ENCODE measurements at places on chromosomes 5 and 9.

GRCh38 chr5:112921026-112921832 lies 798 bp downstream of the REEP5 start:
- peak; percentile 28 for DNase-seq

- no peak for DNase-seq
These were observed 78.5 kb upstream of the EPB41L4B start for GRCh38 chr9:109399258-109399767.

DNA sequence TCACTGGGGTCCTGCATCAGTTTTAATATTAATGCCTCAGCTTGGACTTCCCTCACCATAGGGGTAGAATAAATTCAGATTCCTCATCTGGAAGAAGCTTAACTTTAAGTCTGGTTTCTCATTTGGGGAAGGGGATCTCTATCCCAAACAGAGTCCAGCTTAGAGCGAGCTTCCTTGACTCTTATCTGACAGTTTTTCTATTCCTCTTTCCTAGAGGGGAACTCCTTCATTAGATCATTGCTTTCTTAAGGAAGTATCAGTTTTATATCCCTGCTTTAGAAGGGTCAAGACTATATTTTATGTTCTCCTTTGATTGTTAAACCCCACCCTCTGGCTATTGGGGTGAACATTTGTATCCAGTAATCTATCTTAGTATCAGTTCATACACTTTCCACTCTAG lies 24.2 kb upstream of the CDC42SE2 start:
- no peak for DNase-seq

GRCh38 chr5:174608631-174609097 lies 115.7 kb upstream of the MSX2 start:
- DNase-seq: no peak

DNA sequence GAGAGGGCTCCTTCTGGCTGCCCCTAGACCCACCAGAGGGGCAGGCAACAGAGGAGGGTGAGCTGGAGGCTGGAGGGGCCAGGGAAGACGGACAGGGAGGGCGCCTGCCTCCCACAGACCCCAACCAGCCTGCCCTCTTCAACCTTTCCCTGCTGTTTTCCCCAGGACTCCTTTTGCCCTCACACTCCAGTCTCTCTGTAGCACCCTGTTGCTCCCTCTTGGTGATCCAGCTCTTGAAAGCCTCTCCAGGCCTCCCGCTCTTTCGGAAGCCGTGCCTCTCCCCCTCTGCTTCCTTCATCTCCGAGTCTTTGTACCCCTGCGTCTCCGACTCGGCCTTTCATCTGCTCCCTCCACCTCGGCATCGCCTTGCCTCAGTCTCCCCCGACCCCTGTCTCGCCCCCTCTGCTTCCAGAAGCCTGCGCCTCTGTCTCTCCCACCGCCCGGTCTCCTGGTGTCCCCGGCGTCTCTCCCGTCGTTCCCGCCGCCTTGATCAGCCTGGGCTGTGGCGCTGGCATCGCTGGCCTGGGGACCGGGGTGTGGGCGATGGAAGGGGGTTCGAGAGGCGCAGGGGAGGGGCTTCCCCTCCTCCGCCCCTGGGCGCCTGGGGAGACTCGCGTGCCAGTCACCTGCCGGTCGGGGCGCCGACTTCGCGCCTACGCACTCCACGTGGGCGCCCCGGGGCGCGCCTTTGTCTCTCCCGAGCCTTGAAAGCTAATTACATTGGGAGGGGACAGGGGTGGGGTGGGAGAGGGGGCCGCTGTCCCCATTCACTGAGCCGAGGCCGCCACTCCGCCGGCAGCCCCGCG lies 5.3 kb upstream of the PRDM12 start:
- DNase-seq: no peak

DNA sequence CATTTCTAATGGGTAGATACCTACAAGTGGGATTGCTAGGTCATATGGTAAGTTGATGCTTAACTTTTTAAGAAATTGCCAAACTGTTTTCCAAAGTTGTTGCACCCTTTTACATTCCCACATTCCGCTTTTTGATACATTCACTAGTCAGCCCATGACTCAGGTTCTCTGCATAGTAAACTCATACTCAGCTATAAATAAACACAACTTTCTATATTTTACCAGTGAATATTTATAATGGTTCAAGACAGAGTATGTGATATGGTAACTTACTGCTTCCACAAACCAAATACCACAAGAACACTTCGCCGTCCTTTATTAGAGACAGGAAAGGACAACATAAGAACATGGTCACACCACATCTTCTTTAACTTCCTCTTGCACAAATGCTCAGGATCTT lies 54.0 kb downstream of the PLPP1 start:
- no peak for DNase-seq

DNA sequence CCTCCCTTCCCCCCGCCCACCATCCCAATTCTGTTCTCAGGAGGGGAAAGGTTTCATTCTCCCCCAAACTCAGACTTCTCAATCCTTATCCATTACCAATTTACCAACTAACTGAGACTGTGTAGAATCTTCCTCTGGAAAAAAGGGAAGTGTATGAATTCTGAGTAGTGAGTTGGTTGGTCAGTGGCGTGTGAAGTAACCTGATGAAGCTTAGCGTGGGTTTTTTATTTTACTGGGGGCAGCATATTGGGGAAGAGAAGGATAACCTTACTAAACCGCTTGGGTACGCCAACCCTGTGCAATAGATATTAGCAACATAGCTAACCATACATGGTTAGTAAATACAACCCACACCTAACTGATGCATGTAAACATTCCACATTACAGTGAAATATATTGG lies 1.1 kb upstream of the DNAJC21 start:
- no peak for DNase-seq

DNA sequence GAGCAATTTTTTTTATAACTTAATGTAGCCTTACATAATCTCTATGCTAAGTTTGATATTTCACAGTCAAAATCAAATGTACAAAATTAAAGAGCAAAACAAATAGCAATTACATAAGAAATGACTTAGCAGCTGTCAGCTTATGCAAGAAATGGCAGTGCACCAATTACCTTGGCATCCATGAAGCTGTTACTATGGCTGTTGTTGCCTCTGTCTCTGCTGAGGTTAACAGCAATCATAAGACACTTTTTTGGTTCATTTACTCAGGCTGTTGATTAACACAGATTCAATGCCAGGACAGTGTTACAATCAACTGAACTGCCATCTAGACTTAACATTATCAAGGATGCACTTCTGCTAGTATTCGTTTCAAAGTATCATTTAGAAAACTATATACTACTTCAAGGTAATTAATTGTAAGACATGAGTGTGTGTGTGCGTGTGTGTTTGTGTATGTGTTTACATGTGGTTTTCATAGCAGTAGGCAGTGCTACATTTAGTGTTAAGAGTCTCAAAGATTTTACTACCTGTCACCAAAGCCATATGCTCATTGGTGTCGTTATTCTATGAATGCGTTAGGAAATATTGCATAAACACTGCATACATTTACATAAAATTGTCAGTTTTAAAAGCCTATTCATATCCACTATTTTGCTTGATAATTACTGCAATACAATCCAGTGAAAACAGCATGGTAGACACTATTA lies 1084.2 kb upstream of the COX7C start:
- DNase-seq: no peak

DNA sequence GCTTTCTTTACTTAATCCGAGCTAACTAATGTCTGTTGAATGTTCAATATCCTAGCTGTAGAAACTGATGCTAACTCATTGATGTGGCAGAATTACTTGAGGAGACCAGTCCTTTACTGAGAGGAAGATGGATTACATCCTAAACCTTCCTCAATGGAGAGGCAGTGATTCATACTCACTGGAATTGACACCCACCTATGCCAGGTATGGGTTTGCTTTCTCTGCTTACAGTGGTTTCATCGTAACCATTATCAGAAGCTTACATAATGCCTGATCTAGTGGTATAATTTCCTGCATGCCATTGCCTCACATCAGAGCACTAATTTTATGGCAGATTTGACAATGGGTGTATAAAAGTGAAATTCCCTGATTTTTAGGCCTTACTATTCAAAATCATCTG lies 384.7 kb downstream of the ANXA1 start:
- DNase-seq: no peak

GRCh38 chr5:9619331-9620092 lies 10.6 kb downstream of the TAS2R1 start:
- no peak for DNase-seq

DNA sequence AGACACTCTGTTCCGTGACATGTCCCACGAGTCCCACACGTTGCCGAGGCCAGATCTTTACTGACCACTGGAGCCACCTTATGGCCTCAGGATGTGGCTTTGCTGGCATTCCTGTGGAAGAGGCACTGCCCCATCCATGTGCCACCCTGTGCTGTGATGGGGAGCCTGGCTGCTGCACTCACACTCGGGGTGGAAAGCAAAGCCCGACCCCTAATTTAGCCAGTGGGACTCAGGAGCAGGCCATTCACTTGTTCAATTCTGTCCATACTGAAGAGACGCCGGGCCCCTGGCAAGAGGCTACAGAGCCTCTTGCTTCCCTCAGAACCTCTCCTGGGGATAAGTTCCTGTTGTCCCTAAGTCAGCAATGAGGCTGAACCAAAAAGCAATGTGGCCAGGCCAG lies 18.6 kb upstream of the CEP72 start:
- no peak for DNase-seq

DNA sequence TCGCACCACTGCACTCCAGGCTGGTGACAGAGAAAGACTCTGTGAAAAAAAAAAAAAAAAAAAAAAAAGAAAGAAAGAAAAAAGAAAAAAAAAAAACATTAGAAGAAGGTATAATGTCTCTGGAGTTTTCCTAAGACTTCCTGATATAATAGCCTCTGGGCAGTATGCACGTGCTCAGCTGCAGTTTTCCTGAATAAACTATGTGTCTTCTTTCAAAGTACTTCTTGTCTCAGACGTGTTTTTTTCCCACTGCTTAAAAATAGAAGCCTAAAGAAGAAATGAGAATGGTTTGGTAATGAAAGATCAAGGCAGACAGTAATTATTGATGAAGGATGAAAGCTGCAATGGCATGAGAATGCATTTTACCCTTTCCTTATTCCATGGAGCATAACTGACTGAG lies 148.1 kb upstream of the TRPC7 start:
- DNase-seq: no peak

- no peak for DNase-seq
These were observed 120.6 kb downstream of the PTTG1 start for GRCh38 chr5:160542281-160542680.

DNA sequence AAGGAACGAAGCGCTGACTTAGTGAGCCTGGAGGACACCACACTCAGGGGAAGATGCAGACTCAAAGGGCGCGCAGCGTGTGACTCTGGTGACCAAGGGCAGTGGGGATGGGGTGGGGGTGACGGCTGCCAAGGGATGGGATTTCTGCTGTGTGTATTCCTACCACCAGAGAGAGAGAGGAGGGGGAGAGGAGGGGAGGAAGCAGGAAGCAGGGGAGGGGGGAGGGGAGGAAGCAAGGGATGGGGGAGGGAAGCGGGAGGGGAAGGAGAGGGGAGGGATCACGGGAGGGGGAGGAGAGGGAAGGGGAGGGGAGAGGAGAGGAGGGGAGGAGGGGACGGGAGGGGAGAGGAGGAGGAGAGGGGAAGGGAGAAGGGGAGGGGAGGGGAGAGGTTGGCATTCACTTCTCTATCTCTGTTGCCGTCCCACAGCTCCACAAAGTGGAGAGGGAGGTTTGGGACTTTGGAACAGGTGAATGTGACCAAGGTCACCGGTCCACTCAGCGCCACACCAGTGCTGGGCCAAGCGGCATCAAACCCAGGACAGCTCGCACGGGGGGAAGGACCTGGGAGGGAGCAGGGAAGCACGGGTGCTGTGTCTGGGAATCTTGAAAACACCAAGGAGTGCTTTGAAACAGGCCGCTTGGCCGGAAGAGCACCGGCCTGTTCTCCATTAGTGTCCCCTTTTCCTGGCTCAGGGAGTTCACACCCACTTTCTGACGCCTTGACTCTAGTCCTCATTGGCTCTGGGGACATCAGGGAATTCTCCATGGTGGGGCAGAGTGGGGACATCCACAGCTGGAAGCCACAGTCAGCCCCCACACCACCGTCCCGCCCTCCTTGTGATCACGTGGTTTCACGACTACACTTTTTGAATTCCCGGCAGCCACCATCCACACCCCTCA lies 77.4 kb downstream of the VAV2 start:
- no peak for DNase-seq

- DNase-seq: no peak
These were observed 246.4 kb downstream of the SLIT3 start for GRCh38 chr5:169054506-169054905.

DNA sequence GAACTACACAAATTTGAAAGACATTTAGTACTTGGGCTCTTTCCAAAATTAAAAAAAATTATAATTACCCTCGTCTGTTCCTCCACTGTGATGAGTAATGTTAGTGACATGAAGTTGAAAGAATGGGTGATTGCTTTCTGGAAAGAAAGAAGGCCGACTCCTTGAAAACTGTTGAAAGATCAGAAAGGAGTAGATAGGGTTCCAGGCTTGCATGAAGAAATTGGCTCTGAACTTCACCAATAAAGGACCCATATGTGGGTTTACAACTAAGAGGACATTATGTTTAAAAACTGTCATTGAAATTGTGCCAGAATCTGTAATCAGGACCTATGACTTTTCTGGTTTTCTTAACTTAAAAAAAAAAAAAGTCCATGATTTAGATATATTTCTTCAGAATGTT lies 20.7 kb upstream of the MOCS2 start:
- no peak for DNase-seq

- no peak for DNase-seq
These were observed 1.4 kb downstream of the PIK3R1 start for GRCh38 chr5:68217047-68217355.

- no peak for DNase-seq
These were observed 717.1 kb downstream of the SEMA5A start for GRCh38 chr5:8828596-8829322.

GRCh38 chr5:57795203-57795602 lies 312.6 kb upstream of the ACTBL2 start:
- DNase-seq: no peak

DNA sequence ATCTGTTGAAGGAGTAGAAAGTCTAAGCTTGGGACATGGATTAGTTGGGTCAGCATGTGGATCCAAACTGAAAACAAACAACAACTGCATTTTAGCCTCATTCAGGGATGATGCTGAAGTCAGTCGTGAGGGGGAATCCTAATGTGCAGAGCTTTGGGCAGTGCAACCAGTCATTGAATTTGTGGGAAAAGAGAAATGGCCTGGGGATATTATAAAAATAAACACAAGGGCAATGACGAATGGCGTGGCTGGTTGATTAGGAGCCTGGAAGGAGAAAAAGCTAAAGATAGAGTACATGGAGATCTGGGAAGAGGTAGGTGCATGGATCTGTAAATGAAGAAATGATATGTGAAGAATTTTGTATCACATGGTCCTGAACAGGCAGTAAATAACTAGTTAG lies 477.6 kb downstream of the TLE1 start:
- DNase-seq: no peak

DNA sequence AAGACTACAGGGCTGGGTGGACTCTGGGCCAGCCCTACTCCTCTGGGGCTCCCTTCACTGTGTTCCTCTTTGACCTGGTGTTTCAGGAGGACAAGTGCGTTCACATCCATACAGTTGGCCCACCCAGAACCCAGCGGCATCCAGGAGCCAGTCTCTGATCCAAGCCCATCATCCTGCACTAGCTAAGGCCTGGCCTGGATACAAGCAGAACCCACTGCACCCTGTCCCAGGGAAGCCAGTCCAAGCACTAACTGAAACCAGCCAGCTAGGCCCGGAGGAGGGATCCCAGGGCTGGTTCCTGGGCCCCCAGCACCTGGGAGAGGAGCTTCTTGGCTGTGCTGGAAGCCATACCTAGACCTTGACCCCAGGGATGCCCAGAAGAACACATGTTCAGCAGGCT lies 4.1 kb upstream of the GBGT1 start:
- DNase-seq: no peak

All from CD4-positive, alpha-beta T cell (primary cell).